ENCODE measurements at places on chromosomes 3 and 15.
A peak's percentile ranks its signal among the peaks of the same experiment; 100 is the strongest.

DNA sequence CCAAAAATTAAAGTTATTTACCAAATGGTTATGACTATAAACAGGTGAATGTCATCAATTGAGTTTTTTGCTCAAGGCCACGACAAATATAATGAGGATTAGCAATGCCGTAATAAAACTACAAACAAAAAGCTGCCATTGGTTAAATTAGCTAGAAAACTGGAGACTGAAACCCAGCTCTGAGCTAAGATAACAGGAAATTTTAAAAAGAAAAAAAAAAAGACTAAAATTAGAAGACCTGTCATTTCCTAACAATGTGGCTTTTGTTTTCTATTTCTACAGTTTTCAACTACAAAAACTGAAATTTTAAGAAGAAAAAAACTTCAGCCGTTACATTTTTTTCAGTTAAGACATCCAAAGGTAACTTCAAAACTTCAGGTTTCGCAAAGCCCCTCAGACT, 9.7 kb downstream of the SLC12A6 start:
- no peak for DNase-seq

- no peak for DNase-seq
Observed at GRCh38 chr3:184233127-184233843, 3.9 kb downstream of the VWA5B2 start.

DNA sequence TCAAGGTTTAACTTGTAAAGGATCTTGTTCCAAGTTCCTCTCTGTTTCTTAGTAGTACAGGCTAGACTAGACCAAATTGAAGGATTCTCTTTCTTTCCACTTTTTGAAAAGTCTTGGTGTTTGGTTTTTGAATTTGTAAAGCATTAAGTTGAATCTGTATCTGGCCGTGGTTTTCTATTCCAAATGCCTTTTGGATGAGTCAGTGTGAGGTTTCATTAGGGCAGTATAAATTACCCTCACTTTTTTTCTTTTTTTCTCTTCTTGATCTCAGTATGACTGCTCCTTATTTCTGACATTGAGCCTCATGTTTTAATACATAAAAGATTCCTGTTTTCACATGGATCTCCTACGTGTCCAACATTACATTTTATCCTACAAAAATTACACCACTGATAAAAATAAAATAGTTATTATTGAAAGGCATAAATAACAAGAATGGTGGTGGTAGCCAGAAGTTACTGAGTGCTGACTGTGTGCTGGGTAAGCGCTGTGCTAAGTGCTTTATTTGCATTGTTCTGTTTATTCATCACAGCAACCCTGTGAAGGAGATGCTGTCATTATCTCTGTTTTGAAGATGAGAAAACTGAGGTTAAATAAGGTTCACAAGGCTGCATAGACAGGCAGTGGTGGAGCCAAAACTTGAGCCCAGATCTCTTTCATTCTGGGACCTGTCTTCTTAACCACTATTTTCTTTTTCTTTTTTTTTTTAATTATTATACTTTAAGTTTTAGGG, 48.3 kb downstream of the MITF start:
- DNase-seq = no peak

DNA sequence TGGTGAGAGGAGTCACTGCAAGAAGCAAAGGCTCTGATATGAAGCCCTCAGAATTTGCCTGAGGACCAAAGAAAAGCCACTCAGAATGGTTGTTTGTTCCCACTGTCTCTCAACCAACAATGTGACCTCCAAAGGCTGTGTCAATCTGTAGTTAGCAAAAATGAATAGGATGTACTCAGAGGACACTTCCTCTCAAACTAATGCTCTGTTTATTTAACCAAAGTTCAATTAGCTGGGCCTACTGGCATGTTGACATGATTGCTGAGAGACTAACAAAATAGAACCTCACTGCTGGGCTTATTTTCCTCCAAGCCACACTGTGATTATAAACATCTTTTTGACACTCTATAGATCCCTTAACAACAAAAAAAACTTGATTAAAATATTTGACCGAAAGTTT, 522.5 kb downstream of the OCA2 start:
- no peak for DNase-seq

DNA sequence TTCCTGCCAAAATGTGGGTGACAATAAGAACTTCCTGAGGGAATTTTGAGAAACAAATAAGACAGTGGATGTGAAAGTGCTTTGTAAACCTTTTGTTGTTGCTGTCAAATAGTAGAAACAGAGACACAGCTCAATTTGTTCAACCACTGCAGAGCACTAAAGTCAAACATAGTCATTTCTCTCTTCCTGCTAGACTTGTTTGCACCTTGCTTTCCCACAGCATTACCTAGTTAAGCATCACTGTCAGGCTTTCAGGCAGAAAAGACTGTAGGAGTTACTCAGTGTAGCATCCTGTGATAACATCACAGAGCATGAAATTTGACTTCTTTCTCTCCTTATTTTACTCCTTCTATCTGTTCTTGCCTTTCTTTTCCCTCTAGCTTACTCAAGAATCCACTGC, 27.1 kb downstream of the SLC12A1 start:
- DNase-seq = no peak

DNA sequence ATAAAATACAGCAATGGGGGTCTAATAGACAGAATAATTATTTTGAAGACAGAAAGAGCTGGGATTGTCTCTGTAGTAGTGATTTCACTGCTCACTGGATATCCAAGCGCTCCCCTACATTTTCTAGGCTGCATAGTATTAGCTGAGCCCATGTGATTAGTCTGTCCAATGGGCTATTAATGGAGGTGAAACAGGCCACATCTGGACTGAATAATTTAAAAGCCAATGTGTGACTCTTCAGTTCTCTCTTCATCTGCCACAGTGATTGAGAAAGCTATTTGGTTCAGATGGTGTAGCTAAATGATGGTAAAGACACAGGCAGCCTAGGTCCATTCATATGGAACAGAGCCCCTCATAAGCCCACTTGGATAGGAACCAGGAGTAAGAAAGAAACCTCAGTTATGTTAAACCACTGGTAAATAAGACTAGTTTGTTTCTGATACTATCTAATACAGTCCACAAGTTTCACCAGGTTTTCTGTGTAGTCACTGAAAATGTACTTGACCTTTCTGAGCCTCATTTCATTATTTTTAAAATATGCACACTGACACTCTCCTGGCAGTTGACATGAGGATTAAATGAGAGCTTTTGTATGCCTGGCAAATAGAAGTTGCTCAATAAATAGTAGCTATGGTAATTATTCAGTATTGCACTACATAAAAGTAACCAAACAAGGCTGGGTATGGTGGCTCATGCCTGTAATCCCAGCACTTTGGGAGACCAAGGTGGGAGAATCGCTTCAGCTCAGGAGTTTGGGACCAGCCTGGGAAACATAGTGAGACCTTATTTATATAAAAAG, 17.0 kb upstream of the STT3B start:
- DNase-seq = no peak

DNA sequence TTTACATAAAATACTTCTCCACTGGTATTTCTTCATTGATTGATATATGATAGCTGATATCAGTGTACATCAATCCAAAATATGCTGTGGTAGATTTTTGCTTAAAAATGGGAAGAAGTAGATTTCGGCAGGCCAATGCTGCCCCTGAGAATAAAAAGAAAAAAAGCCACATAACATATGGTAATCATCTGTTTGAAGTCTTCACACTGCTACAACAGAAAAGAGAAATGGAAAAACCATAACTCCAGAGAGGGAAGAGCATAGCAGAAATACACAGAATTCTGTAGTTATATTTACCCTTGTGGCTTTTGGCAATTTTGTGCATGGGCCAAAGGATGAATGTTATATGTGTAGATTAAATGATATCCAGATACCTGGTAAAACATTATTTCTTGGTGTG, 143.1 kb upstream of the KCNMB2 start:
- no peak for DNase-seq

DNA sequence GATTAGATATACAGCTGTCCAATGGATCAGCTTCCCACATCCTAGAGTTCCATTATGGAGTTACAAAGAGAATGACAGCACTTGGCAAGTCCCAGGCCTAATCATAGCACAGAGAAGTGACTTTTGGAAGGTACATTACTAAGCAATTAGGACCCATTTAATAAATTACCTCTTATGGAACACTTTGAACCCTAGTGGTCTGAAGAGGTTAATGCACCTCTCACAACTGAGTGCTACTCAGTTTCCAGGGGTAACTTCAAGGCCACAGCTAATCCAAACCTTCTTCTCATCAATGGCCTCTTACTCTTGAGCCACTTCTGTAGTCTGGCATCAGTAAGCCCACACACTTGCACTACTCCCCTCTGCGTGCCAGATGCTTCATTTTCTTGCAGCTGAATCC, 34.9 kb upstream of the MEIS2 start:
- no peak for DNase-seq

DNA sequence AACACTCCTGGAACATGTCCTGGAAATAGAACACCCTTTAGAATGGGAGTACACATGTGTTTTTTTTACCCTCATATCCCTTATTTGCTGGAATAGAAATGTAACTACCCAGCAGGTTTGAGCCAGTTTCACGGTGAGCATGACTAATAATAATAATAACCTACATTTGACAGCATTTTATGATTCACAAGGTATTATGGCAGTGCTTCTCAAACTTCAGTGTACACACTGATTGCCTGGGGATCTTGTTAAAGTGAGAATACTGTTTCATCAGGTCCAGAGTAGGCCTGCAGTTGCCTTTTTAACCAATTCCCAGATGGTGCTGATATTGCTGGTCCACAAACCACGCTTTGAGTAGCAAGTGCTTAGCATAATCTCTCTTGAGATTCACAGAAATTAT, 63.9 kb downstream of the NFKBIZ start:
- DNase-seq = no peak

DNA sequence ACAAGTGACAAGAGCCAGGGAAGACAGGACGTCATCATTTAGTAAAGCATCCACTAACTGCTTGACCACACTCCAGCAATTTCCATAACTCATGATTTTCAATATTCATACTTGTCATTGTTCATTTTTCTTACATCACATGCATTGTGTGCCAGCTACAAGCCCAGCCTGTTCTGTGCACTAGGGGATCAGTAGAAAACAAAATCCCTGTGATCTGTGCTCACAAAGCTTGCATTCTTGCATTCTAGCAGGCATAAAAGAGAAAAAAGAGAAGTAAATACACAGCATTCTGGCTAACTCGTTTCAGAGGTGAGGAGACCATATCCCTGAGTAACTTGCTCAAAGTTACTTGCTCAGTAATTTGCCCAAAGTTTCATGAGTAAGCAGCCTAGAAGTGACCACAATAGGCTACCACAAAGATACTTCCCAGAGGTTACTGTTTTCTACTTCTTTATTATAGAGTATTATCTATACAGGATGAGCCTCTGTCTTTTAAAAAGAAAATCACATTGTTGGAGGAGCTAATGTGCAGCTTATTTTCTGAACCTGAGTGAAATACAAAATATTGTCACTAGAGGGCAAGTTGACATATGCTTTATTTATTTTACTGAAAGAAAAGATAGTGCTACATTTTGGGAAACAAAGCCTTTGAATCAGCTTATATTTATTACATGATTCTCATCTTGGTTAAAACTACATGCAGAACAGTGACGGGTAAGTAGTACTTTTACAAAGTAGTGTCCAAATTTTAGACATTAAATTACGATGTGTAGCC, 701.4 kb upstream of the LMCD1 start:
- DNase-seq = no peak

DNA sequence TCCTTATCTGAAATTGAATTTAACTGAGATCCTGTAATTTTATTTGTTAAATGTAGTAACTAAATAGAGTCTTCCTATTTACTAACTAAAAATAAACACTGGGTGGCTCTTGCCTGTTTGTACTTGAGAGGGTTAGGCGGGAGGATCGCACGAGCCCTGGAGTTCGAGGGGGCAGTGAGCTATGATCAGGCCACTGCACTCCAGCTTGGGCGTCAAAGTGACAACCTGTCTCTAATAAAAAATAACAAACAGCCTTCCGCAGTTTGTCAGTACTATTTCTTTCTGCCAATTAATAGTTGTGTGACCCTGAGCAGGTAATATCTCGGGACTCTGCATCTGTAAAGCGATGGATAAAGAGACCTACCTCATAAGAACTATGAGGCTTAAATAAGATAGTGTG, 768 bp upstream of the PDE12 start:
- DNase-seq = no peak

GRCh38 chr15:61908241-61908640, 152.0 kb downstream of the VPS13C start:
- DNase-seq = no peak

DNA sequence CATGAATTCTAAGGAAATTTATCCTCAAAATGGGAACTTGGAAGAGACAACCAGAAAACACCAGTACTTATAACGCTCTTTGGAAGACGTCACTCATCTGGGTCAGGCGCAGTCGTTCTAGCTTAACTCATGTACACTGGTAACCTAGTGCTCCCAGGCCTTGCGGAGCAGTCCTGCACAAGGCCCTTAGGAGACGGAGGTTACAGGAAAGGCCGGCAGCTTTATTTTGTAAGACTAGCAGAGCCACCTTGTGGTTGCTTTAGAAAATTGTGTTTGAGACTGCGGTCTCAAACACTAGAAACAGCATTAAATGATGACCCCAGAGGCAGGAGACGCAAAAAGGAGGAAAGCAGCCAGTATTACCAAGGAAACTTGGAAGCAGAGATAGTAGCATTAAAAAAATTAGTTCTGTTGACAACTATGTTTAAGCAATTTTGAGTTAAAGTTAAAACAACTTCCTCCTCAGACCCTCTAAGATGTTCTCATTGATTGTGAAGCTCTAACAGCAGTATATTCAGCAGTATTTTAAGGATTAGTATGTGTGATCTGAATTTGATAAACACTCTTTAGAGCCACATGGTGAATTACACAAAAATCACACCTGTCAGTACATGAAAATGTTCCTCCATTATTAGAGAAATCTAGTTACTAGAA, 141.9 kb upstream of the C2CD4B start:
- no peak for DNase-seq

DNA sequence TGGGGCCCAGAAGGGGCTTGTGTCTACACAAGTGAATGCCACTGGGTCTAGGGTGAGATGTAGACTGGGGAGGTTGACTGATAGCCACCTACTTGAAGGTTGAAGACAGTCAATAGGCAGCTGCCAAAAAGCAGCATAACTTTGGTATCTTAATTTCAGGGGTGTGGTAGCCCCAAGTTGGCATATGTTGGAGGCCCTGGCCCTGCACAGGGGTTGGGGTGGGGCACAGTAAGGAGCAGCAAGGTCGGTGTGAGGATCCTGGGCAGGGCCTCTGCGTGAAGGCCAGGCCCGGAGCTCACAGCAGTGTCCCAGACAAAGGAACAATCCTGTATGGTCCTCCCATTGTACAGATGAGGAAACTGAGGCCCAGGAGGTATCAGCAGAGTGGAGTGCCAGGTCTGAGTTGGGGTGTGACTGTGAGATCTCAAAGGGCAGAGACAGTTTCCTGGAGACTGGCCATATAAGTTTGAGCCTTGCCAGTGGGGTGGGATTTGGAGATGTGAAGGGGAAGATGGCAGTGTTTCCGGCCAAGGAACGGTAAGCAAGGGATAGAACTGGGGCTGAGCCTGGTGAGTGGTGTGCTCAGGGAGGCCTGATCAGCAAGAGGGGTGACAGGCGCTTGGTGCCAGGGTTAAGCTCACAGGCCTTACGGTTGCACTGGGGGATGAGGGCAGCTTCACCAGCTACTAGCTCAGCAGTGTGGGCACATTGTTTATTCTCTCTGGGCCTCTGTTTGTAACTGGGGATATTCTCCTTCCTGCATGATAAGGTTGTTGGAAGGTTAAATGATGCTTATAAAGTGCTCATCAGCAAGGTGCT, 1.7 kb downstream of the KLHL40 start:
- DNase-seq = no peak

GRCh38 chr3:10602769-10603768, 97.7 kb upstream of the ATP2B2 start:
- DNase-seq = peak; percentile 54

- DNase-seq = no peak
Observed at GRCh38 chr3:172099495-172099808, 60.1 kb downstream of the FNDC3B start.

- DNase-seq = no peak
Observed at GRCh38 chr3:77491961-77492360, 452.1 kb downstream of the ROBO2 start.

All from T-cell (primary cell).